ENCODE measurements at places on chromosomes 2 and 18.

- no peak for DNase-seq
Observed at GRCh38 chr2:25650256-25650655, 23.1 kb downstream of the DTNB start.

GRCh38 chr2:32061973-32062861 is 1.1 kb upstream of the SPAST start:
- no peak for DNase-seq

DNA sequence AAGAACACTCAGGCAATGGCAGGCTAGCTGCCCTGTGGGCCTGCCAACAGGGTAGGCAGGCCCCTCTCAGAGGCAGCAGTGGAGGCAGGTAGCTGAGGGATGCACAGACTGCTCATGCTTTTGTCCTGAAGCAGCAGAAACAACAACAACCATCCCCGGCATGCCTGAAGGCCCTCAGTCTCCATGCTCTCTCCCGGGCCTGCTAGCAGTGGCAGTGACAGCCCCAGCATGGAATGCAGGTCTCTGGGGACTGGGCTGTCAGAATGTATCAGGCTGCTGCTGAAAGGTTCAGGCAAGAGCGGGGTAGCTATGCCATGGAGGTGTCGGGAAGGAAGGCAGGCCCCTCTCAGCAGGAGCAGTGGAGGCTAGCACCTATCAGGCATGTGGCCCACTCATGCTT is 209.8 kb downstream of the KCNJ3 start:
- DNase-seq, result no peak

- DNase-seq, result no peak
Observed at GRCh38 chr2:146037334-146037870, 1517.5 kb upstream of the ZEB2 start.

- DNase-seq, result no peak
Observed at GRCh38 chr18:48997681-48997984, 46.9 kb upstream of the SMAD7 start.

DNA sequence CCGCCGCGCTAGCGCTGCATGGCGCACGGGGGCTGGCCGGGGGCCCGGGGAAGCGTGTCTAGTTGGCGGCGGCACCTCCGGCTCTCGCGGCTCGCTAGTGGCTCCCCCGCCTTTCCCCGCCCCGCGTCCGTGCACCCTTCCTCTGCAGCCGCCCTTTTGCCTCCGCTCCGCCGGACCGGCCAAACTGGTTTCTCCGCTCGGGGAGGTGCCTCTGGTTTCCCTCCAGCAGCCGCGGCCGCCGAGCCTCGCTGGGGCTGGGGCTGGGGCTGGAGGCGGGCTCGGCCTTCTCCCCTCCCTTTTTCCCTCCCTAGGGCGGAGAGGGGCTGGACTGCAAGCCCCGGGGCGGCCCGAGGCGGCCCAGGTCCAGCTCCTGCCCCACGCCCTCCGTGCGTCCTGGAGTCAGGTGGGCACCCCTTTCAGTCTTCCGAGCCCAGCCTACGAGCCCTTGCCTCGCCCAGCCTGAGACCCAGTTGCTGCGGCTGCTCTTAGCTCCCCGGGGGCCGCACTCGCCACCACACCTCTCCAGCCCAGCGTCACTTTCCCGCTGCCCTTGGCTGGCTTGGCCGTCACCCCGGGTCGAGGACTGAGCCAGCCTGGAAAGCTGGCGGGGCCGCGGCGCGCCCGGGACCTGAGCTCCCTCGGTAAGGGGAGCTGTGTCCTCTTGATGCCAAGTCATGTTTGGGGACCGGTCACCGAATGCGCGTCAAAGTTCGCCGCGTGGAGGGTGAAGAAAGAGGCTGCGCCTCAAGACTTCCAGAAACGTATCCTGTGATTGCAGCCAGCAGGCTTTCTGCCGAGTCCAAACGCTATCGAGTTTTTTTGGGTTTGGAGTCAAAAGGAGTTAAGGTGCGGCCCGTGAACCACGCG is at the start of gene ATP8B1:
TSS of gene ATP8B1 (minus strand) at position 213 of the 867 bp plus-strand sequence. CDS start 71,508 bp downstream, outside the sequence.
- no peak for DNase-seq

DNA sequence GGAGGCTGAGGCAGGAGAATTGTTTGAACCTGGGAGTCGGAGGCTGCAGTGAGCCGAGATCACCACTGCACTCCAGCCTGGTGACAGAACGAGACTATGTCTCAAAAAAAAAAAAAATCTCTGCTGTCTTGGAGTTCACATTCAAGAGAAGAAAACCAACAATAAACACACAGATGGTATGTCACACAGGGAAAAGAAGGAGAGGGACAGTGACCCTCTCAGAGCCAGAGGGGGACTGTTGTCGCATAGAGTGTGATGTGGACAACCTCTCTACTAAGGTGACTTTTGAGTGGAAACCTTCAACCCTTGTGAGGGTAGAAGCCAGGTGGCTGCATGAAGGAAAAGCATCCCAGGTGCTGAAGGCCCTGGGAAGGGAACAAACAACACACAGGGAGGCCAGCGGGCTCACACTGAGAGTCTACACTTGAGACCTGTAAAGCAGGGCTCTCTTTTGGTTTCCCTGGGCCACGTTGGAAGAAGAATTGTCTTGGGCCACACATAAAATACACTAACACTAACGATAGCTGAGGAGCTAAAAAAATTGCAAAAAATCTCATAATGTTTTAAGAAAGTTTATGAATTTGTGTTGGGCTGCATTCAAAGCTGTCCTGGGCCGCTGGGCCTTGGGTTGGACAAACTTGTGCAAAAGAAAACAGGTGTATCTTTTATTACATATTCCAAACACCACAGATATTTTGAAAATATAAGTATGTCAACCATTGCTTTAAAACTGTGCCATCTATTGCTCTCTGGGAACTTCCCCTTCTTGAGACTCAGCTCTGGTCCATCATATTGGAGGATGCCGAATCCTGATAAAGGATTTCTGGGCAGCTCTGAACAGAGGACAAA is 136.0 kb downstream of the DDX1 start:
- DNase-seq, result no peak

DNA sequence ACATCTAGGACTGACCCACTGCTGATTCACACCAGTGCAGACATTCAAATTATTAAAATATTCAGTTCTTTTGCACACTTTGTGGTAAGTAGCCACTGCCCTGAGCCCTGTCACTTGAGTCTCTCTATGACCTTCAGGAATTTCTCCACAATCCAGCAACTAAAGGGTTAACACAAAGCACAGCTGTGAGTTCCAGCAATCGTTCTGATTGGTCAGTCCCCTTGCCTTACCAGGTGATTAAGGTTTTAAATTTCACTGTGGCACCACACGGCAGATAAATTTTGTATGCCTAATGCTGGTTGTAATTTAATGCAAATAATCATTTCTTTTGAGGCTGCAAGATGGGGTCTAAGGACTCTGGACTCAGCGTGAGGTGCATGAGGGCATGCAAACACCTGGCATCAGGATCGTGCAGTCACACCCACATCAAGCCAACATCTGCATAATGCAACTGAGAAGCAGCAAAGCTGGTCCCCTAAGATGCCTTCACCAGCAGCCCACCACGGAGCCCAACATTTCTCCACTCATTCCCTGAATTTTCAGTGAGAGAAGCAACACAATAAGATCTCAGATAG is 36.6 kb downstream of the SLC14A1 start:
- no peak for DNase-seq

DNA sequence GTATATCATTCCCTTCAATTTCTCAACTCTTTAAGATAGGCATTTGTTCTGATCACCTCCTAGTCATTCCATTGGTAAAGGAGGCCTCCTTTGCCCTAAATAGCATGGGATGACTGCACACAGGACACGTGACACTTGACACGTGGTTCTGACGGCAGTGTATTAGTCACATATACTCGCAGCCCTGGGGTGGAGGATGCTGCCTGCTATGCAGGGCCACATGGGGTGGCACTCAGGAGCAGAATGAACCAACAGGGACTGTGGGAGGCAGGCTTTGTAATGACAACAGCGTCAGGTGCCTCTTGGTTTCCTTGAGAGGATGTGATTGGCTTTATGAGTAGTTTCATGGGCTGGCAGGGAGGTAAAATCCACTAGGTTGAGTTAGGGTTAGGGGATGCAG is 9.3 kb upstream of the KCNS3 start:
- no peak for DNase-seq

DNA sequence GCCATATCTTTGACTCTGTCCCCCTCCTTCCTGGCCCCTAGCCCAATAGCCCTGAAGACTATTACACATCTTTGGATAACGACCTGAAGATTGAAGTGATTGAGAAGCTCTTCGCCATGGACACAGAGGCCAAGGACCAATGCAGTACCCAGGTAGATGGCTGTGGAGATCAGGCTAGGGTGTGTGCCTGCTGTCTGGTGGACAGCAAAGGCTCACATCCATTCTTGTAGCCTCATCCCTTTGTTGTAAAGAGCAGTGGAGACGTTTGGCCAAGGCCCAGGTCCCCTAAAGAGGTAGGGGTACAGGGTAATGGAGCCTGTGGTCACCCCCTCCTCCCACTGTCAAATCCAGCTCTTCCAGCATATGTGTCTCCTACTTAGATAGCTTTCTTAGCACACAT is 81.4 kb downstream of the EPAS1 start:
- no peak for DNase-seq

DNA sequence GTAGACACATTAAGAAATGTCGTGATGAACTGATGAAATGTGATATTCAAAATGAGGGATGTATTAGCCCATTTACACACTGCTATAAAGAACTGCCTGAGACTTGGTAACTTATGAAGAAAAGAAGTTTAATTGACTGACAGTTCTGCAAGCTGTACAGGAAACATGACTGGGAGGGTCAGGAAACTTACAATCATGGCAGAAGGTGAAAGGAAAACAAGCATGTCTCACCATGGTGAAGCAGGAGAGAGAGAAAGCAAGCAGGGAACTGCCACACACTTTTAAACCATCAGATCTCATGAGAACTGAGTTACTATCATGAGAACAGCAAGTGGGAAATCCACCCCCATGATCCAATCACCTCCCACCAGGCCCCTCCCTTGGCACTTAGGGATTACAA is 1010.8 kb upstream of the CELF4 start:
- no peak for DNase-seq

- DNase-seq, result no peak
Observed at GRCh38 chr2:225164401-225165050, 122.3 kb upstream of the DOCK10 start.

DNA sequence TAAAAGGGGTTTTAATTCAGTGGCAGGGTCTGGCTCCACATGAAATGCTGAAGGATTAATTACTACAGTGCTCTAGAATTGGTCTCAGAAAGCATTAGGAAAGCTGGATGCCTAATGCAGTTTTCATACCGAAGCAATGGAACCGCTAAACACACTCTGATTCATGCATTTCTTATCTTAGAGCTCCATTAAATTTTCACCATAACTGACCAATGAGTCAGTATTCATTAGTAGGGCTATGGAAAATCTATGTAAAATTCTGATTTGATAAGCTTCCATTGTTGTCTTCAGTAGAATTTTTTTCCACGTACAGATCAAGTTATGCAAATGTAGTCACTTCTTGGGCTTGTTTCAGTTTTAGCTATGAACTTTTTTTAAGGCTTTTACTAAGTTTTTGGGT is 359.9 kb downstream of the ARHGAP15 start:
- DNase-seq, result no peak

GRCh38 chr18:45066886-45067285 is 386.2 kb downstream of the SETBP1 start:
- no peak for DNase-seq

DNA sequence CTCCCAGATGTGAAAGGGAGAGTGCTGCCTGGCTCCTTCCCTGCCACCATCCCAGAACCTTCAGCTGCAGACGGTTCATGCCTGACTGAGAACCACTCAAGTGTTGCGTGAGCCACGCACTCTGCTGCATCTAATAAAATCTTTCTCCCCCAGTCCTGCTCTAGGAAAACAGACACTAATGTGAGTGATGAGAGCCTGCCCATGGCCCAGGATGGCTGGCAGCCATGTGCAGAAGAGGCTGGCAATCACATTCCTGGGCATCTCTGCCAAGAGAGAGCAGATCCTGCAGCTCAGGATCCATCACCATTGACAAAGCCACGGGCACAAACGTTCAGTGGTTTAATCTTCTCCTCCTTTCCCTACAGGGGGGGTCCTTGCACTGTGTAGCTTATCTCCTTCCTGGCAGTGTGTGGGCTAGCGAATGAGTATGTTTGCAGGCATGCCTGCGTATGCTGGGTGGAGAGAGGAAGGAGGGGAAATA is 477.5 kb downstream of the SLC4A3 start:
- no peak for DNase-seq

DNA sequence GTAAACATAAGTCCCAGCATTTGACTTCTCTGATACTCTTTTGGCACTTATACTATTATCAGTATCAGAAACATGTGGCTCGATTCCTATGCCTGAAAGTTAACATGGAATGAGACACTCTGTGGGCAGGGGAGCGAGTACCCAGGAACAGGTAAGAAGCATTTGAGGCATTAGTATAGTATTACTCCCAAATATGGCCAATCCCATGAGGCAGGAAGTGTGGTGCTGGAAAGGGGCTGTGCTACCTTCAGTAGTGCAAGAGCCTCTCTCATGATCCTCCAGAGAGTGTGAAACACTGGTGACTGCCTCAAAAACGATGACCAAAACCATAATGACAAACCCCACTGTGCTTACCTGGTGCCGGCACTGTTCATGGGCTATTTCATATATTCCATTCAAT is 415.1 kb downstream of the SOX11 start:
- no peak for DNase-seq

GRCh38 chr2:174333017-174333371 is 1.8 kb upstream of the SP9 start:
- no peak for DNase-seq

DNA sequence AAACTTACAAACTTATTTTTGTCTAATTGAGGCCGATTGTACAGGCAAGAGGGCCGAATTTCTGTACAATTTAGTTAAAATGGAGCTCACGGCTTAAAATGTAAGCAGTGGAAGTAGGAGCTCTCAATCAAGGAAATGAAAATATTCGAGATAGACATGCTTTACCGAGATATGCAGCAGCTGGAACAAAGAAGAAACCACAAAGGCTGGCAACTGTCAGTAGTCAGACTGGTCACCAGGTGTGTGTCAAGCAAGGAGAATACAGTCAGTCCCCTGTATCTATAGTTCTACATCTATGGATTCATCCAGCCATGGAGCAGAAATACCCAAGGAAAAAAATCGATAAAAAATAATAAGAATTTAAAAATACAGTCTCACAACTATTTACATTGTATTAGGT is 122.6 kb downstream of the WDSUB1 start:
- DNase-seq, result no peak

GRCh38 chr2:203708846-203709396 is 2.5 kb downstream of the CD28 start:
- DNase-seq, result no peak

DNA sequence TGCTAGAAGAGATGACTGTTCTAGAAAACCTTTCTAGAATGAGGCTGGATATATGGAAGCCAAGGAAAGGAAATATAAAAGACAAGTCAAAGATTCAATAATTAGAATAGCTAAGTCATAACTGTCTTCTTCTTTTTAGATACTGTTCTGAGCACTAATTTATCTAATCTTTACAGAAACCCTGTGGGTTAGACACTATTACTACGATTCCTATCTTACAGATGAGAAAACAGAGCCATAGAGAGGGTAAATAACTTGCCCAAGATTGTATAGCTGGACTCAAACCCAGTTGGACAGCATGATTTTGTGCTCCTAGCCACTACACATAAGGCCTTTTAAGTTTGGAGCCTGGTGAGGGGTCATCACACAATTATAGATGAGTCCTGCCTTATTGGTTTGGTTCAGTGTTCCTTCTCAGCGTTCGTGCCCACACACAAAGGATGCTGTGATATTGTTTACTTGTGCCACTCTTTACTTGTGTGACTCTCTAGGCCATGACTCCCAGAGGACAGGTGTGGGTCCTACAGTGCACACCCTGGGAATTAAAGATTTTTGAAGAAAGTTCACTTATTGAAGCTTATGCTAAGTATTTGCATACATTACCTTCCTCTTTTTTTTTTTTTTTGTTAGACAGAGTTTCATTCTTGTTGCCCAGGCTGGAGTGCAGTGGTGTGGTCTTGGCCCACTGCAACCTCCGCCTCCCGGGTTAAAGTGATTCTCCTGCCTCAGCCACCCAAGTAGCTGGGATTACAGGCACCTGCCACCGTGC is 153.7 kb downstream of the PRKCE start:
- no peak for DNase-seq

All from stimulated activated CD8-positive, alpha-beta memory T cell treated with anti-CD3 and anti-CD28 coated beads, Interleukin-15, amount 100 ng/mL, for 24 hours (primary cell).